ENCODE measurements at places on chromosomes 4 and X.

DNA sequence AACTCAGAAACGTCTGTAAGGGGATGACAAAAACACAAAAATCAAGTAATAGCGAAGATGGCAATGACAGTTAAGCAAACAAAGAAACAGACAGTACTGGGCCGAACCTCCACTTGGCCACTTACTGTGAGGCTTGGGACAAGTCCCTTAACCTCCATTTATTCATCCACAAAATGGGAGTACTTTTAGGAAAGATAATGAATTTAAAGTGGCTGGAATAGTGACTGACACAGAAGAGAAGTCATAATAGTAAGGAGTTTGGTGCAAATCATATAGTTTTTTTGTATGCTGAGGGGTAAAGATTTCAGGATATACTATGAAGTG is 1.4 kb upstream of the TLR6 start:
- no peak for DNase-seq

DNA sequence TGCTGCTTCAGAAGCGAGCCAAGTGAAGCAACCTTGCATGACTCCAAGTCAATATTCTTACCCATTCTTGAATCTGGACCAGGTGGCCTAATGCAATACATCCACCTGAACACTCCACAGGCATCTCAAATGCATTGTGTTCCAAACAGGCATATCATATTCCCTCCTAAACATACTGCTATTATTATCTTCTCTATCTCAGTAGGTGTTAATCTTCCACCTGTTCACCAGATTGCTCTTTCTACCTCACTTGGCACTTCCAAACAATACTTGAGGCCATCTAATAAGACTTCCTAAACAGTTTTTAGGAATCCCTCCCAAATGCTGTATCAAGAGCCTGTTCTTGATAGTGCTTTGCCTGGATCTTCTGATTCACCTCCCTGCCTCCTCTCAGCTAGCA is 90.7 kb downstream of the GPRIN3 start:
- DNase-seq = no peak

GRCh38 chrX:72714478-72714916 is 391 bp upstream of the PHKA1 start:
- peak; percentile 20 for DNase-seq

DNA sequence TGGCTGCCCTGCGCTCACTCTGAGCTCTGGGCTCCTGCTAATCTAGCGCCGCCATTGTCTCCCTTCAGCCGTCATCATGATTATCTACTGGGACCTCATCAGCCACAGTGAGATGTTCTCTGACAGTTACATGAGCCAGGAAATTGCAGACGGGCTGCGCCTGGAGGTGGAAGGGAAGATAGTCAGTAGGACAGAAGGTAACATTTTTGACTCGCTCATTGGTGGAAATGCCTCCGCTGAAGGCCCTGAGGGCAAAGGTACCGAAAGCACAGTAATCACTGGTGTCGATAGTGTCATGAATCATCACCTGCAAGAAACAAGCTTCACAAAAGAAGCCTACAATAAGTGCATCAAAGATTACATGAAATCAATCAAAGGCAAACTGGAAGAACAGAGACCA is 21.8 kb upstream of the PIN4 start:
- no peak for DNase-seq

DNA sequence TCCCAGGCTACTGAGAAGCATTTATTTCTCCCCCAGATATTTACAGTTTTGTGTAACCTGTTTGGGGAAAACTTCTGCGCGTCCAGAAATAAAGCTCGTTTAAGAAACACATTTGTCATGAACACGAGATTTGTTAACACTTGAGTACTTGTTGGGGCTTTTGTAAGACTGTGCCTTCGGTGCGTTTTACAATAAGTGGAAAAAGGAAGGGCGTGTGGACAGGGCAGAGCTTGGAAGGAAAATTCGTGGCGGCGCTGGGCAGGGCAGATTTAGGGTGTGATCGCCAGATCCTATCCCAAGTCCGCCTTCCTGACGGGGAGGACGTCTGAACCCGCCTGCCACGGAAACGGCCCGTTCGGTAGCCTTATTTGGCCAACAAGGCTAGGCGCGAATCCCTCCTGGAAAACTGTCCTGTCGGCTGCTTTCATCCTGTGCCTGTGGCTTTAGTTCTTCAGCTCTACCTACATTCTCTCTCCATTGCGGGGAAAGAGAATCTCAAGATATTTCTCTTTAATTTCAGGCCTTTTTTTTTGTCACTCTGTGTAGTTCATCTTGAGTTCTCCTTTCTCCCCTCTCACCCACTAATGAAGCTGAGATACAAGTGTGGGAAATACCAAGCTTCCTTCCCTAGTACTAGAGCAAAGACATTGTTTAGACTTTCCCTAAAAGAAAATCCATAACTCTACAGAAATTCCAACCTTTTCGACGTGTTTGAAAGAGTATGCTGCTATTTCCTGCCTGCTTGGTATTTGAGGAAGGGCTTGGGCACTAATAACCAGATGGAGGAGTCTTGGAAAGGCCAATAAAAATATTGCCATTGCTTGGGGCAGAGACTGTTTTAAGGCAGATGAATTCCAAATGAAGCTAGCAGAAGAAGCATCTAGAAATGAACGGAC is 982 bp downstream of the PDLIM5 start:
- DNase-seq = no peak

DNA sequence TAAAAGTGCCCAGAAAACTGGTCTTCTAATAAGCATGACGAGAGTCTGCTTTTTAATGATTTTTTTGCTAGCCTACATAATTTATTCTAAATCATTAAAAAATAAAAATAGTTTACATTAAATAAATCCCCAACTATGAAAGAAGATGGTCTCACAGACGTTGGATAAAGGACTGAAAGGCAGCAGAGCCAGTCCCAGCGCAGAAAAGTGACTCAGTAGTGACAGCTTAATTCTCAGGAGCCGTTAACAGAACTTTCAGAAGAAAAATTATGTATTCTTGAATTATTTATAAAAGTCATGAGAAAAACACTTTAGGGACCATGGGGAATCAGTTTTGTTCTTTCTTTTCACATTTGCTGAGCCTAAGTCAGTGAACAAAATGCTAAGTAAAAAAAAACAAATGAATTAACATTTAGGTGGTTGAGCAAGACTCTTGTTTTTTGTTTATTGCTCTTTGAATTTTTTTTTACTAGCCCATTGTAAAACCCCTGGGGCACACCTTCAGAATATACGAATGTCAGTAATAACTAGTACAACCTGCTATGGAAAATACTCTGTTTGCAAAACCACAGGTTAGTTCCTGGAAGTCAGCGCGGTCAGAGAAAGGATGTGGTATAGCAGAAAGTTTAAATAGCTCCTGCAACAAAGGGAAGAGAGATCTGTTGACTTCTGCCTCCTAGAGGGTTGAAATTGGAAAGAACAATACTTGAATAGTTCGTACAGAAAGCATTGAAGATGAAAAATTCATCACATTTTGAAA is 50.4 kb upstream of the CCDC160 start:
- peak; percentile 52 for DNase-seq

DNA sequence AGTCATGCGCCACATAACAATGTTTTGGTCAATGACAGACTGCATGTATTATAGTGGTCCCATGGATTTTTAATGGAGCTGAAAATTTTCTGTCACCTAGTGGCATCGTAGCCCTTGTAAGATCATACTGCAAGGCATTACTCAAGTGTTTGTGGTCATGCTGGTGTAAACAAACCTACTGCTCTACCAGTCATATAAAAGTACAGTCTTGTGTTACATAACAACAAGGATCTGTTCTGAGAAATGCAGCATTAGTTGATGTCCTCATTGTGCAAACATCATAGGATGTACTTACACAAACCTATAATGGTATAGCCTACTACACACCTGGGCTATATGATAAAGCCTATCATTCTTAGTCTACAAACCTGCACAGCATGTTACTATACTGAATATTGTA is 34.6 kb downstream of the COX18 start:
- no peak for DNase-seq

DNA sequence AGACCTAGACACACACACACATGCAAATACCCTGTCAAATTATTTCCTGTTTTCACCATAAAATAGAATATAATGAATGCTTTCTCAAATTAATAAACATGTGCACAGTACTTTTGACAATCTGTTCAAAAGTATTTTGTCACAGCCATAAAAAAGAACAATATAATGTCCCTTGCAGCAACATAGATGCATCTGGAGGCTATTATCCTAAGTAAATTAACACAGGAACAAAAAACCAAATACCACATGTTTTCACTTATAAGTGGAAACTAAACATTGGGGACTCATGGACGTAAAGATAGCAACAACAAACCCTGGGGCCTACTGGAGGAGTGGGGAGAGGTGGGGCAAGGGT is 15.5 kb downstream of the RAB40A start:
- no peak for DNase-seq

DNA sequence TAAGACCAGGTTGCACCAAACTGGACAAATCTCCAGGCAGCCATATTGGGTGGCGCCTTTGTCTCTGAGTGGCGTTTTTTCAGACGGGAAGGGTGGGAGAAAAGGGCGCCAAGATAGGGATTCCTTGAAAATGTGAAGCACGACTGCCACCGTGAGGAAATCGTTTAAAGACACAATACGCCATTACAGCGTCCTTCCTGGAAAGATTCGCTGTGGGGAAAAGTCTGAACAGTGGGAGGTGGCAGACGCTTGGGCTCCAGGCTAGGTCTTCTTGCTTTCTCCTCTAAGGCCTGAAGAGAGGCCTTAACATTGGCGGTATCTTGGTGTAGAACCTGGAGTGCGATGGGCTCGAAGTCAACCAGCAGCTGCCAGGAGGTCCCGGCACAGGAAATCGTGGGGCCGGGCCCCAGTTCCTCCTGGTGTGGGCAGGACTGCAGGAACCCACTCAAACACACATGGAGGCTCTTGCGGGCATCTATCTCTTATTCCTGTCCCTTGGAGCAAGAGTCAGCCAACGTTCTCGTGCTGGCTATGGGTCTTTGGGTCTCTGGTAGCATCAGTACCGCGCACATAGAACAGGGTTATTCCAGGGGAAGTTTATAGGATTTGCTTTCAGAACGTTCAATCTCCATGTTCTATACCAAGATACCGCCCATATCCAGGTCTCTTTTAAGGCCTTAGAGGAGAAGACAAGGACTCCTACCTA is 208.8 kb downstream of the OR13H1 start:
- no peak for DNase-seq

GRCh38 chr4:163548481-163549243 is 54.2 kb downstream of the TMA16 start:
- DNase-seq = peak; percentile 43

DNA sequence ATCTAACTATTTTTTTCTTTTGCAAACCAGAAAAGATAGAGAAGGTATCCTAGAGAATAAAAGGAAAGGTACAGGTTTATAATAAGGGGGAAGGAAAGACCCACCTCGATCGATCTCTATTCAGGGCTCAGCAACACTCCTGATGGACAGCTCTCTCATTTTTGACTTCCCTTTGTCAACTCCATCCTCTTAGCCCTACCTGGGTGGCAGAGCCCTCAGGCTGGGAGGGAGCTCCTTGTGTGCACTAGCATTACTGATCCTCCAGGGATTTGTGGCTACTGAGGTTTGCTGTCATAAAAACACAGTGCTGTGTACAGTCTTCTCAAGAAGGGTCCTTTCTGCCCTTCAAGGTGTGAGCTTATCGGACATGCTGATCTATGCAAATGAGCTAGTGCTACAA is 111.0 kb downstream of the MID1 start:
- no peak for DNase-seq

- no peak for DNase-seq
Measured at GRCh38 chr4:15427701-15428100, at the start of gene C1QTNF7. Gene C1QTNF7 (plus strand): TSS chr4:15428033. CDS start chr4:15435744, 7,711 bp downstream.

Data from AML-193 (cell line).